Upper lobe of right lung (tissue), 1 donor: ENCODE measurements at places on chromosomes 5 and 9.

GRCh38 chr5:124923131-124923530 lies 176.7 kb upstream of the ZNF608 start:
- no peak for DNase-seq
- no peak overlapping the region for H3K27ac ChIP-seq

DNA sequence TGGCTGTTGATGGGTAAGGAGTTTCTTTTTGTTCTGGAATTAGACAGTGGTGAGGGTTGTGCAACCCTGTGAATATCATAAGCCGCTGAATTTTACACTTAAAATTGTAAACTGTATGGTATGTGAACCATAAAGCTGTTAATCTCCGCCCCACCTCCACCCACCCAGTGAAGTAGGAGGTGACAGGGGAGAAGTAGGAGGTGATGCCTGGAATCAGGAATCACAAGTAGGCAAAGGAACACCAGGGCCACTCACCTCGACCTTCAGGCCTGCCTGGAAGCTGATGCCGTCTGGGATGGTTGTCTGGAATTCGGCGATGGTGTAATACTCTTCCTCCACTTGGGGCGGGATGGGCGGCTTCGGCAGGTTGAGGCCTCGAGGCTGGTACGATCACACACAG lies 62.3 kb upstream of the UBTD2 start:
- H3K36me3 ChIP-seq, result peaks cover 66% of the 10 kb centered on the region
- DNase-seq, result no peak
- no peaks in the 10 kb centered on the region for H3K27me3 ChIP-seq

GRCh38 chr5:139789845-139790189 lies 5.8 kb upstream of the PSD2 start:
- no peak overlapping the region for H3K4me3 ChIP-seq
- no peak for DNase-seq
- peaks cover 26% of the 10 kb centered on the region for H3K27me3 ChIP-seq
- H3K27ac ChIP-seq, result no peak overlapping the region
- peaks cover 4% of the 10 kb centered on the region for H3K4me1 ChIP-seq

- no peak overlapping the region for H3K4me3 ChIP-seq
- H3K4me1 ChIP-seq, result peaks cover 24% of the 10 kb centered on the region
- H3K27me3 ChIP-seq, result no peaks in the 10 kb centered on the region
- peak; percentile 57 for DNase-seq
- peak overlapping the region; percentile 64 for H3K27ac ChIP-seq
- no peaks in the 10 kb centered on the region for H3K36me3 ChIP-seq
Observed at GRCh38 chr5:758698-759053, 25.9 kb downstream of the ZDHHC11B start.

DNA sequence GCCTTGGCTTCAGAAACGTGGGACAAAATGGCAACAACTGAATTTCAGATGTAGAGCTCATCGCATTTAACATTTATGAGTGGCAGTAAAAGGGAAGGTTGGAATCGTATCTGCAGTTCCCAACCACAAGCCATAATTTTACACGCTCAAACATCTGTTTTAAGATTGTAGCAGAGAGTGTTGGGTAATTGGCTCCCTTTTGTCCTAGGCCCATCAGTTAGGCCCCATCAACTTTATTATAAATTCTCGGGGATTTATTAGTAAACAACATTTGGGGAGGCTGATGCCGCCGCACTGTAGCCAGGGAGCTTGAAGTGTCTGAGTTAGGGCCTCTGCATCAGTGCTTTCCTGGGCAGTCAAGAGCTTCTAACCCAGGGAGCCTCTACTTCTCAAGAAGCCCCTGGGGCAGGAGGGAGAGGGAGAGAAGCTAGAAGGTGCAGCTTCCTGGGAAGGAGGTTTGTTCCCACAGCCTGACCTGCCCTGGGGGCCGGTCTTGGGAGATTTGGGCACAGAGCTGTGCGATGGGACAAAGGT lies 66.2 kb downstream of the HSPA4 start:
- no peaks in the 10 kb centered on the region for H3K4me1 ChIP-seq
- no peaks in the 10 kb centered on the region for H3K36me3 ChIP-seq
- no peak overlapping the region for H3K4me3 ChIP-seq

- no peaks in the 10 kb centered on the region for H3K36me3 ChIP-seq
- H3K27me3 ChIP-seq, result peaks cover 14% of the 10 kb centered on the region
- no peak for DNase-seq
- H3K27ac ChIP-seq, result no peak overlapping the region
Observed at GRCh38 chr9:113741886-113742854, 133.9 kb upstream of the ZNF618 start.

GRCh38 chr5:98993512-98993911 lies 64.7 kb upstream of the CHD1 start:
- no peaks in the 10 kb centered on the region for H3K27me3 ChIP-seq
- DNase-seq, result no peak
- H3K4me3 ChIP-seq, result no peak overlapping the region
- H3K36me3 ChIP-seq, result no peaks in the 10 kb centered on the region
- no peak overlapping the region for H3K27ac ChIP-seq

GRCh38 chr9:89779405-89780203 lies 174.8 kb downstream of the GADD45G start:
- H3K4me3 ChIP-seq, result no peak overlapping the region
- no peak overlapping the region for H3K27ac ChIP-seq
- peaks cover 4% of the 10 kb centered on the region for H3K4me1 ChIP-seq
- H3K27me3 ChIP-seq, result no peaks in the 10 kb centered on the region
- DNase-seq, result no peak
- no peaks in the 10 kb centered on the region for H3K36me3 ChIP-seq

GRCh38 chr5:133698646-133699526 lies 86.5 kb upstream of the FSTL4 start:
- no peaks in the 10 kb centered on the region for H3K4me1 ChIP-seq
- H3K4me3 ChIP-seq, result no peak overlapping the region
- no peak overlapping the region for H3K27ac ChIP-seq
- H3K36me3 ChIP-seq, result no peaks in the 10 kb centered on the region
- H3K27me3 ChIP-seq, result no peaks in the 10 kb centered on the region

- H3K4me3 ChIP-seq, result no peak overlapping the region
- H3K27ac ChIP-seq, result peak overlapping the region; percentile 86
- DNase-seq, result no peak
Observed at GRCh38 chr5:93576994-93577853, 3.8 kb downstream of the NR2F1-AS1 start.

- DNase-seq, result no peak
- peaks cover 11% of the 10 kb centered on the region for H3K4me1 ChIP-seq
- H3K27me3 ChIP-seq, result no peaks in the 10 kb centered on the region
- H3K36me3 ChIP-seq, result peaks cover 7% of the 10 kb centered on the region
- H3K4me3 ChIP-seq, result no peak overlapping the region
Observed at GRCh38 chr9:36332006-36332405, 68.1 kb downstream of the RNF38 start.

DNA sequence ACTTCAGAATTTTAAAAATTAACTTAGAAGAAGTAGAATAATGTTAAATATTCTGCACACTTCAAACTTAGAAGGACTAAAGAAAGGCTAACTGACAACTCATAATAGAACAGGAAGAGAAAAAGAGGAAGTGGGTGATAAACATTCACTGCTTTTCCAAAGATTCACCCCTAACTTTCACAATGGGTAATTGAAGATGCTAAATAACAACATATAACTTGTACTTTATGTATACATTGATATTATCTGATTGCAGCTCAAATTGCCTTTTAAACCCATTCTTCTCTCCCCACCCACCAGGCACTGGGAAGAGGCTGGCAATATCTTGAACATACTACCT lies 376.6 kb downstream of the EFNA5 start:
- H3K4me1 ChIP-seq, result peaks cover 7% of the 10 kb centered on the region
- no peak overlapping the region for H3K4me3 ChIP-seq
- H3K27ac ChIP-seq, result no peak overlapping the region

DNA sequence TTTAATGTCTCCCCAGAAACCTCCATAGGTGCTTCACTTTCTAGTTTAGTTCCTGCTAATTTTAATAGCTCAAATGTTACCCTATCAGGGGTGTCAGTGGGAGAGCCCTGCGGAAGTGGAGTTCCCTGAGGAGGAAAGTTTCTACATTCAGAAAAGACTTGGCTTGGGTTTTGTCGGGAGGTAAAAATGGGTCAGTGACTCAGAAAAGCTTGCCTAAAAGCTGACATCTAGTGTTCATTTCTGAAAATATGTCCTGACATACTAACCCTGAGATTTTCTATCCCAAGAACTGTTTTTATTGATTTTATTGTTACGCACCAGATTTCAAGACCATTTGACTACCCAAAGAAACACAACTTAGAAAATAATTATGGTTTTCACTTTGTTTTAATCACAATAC lies 40.9 kb upstream of the GLDC start:
- peaks cover 7% of the 10 kb centered on the region for H3K4me1 ChIP-seq
- no peaks in the 10 kb centered on the region for H3K36me3 ChIP-seq
- DNase-seq, result no peak
- H3K4me3 ChIP-seq, result no peak overlapping the region

DNA sequence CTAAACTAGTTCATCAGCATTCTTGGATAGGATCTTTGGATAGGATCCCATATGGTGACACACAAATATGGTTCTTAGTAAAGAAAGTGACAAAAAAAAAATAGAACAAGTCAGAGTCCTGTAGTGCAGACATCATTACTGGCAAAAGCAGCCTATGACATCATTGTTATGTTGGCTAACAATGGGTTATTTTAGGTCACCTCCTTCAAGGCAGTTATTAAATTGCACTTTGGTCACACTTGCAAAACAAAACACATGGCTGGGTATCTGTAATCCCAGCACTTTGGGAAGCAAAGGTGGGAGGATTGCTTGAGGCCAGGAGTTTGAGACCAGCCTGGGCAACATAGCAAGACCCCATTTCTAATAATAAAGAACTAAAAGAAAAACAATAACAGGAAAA lies 185.9 kb downstream of the KIAA0825 start:
- no peaks in the 10 kb centered on the region for H3K36me3 ChIP-seq
- no peaks in the 10 kb centered on the region for H3K4me1 ChIP-seq
- DNase-seq, result no peak

- no peak overlapping the region for H3K4me3 ChIP-seq
- no peaks in the 10 kb centered on the region for H3K36me3 ChIP-seq
- H3K4me1 ChIP-seq, result peaks cover 4% of the 10 kb centered on the region
- no peak for DNase-seq
Observed at GRCh38 chr5:36642089-36642488, 35.7 kb downstream of the SLC1A3 start.

GRCh38 chr5:149628221-149628620 lies 46.9 kb downstream of the ARHGEF37 start:
- H3K27ac ChIP-seq, result no peak overlapping the region
- no peaks in the 10 kb centered on the region for H3K27me3 ChIP-seq
- no peak for DNase-seq
- H3K4me1 ChIP-seq, result peaks cover 7% of the 10 kb centered on the region
- H3K36me3 ChIP-seq, result peaks cover 10% of the 10 kb centered on the region
